ENCODE measurements at places on chromosomes 6 and 20.

DNA sequence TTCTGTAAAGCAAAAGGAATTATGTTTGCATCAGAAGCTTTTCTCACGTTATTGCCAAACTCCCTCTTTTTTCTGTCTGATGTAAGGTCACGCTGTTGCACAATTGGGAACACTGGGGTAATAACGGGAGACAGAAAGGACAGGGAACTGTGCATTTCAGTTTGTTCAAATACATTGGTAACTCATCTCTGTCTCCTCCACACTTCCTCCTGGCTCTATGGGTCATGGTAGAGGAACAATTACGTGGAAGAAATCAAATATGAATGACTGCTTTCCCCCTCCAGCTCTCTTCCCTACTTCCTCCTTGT, 132.2 kb upstream of the TNFAIP3 start:
- no peak for DNase-seq

GRCh38 chr6:95230071-95230740, 347.1 kb upstream of the MANEA start:
- no peak for DNase-seq

DNA sequence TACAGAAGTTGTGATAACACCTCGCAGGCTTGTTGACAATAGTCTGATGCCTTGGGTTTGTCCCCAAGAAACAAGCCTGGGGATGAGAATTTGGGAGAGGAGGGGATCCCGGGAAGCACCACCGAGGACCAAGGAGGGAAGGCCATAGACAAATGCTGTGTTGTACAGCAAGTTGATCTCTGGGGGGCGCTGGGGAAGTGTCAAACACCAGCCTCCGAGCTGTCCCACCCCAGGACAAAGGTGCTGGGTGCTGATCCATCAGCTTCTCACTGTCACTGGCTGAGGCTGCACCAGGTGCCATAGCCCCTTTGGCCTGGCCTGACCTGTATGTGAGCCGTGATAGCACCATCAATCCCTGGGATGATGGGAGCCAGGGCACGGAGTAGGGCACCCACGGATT, 64.0 kb downstream of the SYNDIG1 start:
- no peak for DNase-seq

- no peak for DNase-seq
Measured at GRCh38 chr6:132365281-132365907, 35.9 kb downstream of the MOXD1 start.

Data from stimulated activated CD8-positive, alpha-beta memory T cell treated with anti-CD3 and anti-CD28 coated beads, Interleukin-4, amount 100 ng/mL, for 1 hour (primary cell).